ENCODE measurements at places on chromosomes 5 and 9.

DNA sequence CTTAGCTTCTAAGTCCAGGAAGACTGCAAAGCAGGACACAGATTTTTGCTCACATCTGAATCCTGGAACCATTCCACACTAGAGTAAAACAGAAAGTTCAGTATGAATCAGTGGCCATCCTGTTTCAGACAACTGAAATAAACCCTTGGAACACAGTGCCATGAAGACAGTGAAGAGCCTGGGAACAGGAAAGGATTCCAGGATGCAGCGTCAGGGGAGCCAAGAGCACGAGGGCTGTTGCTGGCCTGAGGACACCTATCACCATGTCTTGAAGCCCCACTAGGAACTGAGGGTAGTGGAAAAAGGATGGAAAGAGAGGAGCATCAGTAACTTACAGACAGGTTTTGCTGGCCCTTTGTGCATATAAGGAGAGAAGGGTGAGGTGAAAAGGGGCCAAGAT is 115.3 kb upstream of the FSTL4 start:
- DNase-seq = no peak

GRCh38 chr9:124749781-124750180 is 21.3 kb downstream of the NR6A1 start:
- DNase-seq = no peak

GRCh38 chr9:106753155-106753671 is 109.8 kb upstream of the ZNF462 start:
- peak; percentile 9 for DNase-seq

GRCh38 chr9:38003230-38003629 is 65.8 kb downstream of the SHB start:
- DNase-seq = no peak

- DNase-seq = no peak
These were observed 76.2 kb upstream of the MYO10 start for GRCh38 chr5:17012289-17012688.

DNA sequence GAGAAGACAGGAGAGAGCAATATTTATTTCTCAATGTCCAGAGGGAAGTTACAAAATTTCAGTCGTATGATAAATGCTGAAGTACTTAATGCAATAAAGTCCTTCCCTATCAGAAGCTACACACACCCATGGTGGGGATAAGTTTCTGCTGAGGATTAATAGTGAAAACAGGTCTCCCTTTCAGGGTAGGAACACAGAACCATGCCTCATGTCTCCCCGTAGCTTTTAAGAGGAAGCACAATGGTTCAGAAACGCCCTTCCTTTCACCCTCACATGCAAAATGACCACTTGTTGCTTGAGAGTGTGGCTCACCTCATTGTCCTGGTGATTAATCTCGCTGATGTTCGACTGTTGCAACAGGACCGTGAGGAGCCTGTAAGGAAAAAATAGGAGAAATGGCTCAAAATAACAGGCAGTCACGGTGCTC is 73.6 kb downstream of the ANKRD55 start:
- DNase-seq = no peak

DNA sequence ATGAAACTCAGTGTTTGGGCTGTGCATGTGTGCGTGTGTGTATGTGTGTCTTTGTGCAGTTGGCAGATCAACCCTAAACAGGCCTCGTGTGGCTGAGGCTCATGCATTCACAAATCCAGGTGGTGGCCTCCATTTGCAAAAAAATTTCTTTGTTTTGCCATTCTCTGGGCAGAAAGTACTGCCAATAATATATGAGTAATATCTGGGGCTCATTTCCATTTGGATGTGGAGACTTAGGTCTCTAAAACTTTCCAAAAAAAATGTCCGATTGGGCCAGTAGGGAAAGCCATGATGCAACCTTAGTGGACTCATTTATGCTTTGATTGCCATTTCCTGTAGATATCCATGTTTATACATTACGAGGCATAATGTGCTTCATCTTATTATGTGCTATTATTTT is 77.9 kb upstream of the RPS23 start:
- DNase-seq = no peak

- no peak for DNase-seq
These were observed 54.2 kb downstream of the KLF4 start for GRCh38 chr9:107435415-107435814.

DNA sequence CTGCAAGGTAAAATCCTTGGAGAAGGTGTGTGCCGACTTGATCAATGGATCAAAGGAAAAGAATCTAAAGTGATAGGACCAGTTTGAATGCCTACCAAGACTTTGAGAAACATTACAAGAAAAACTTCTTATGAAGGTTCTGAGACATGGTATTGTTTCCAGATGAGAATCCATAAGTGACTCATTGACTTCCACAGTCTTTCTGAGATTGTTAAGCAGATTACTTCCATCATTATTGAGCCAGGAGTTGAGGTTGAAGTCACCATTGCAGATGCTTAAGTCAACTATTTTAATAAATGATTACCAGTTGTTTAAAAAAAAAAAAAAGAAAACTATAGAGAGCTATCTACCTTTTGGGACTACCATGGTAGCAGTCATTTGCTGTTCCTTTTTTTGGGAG is 7.0 kb downstream of the LNPEP start:
- no peak for DNase-seq

DNA sequence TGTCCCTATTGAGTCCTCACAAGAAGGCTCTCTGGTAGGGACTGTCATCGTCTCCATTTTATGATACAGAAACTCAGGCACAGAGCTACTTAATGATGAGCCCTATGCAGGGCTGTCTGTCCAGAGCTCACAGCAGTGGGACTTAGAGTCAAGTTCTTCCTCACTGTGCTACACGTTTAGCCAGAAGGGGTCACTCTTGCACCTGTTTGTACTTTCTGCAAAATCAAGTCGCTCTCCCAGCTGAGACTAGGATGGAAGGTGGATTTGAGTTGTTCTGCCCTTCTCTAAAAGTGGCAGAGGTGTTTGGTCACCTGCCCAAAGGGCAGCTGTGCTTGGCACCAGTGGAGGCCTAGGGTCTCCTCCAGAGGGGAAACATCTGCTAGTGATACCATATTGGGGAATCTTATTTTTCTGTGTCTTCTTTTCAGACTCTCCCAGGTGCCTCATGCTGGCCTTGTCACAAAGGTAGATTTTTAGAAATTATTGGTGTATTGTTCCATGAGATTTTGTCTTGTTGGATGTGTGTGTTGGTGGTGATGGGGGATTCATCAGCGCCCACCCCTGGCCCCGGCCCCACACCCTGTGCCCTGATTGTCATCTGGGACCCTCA is 104.2 kb downstream of the PPARGC1B start:
- DNase-seq = peak; percentile 71

DNA sequence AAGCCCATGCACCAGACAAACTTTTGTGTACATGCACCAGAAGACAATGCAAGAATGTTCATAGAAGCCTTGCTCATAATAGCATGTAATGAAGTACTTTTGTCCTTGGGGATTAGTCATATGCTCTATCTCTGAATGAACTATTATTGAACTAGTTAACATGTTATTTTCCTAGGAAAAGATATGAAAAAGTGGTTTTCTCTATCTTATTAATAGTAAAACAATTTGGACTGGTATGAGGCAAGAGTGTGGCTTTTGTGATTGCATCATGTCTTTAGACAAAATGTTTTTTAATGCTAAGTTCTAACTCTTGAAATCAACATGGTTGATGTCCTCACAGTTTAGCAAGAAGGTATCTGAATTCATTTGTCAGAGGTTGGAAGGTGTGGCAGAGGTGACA is 55.7 kb upstream of the SPDL1 start:
- no peak for DNase-seq

GRCh38 chr9:120712539-120713031 is 1.7 kb downstream of the MEGF9 start:
- DNase-seq = peak; percentile 5
